Natural killer cell treated with Interleukin-12 subunit alpha and Interleukin-12 subunit beta and Interleukin-15 and Interleukin-18, amount 100 ng/mL, for 72 hours (primary cell): ENCODE measurements at places on chromosomes 6 and 20. TPM values are rescaled to one million over a fixed set of nuclear protein-coding genes. Genes with fewer than 3 reads are reported as not detected.

- peak overlapping the region; percentile 68 for H3K4me3 ChIP-seq
- peaks cover 36% of the 10 kb centered on the region for H3K4me1 ChIP-seq
- H3K27me3 ChIP-seq, result no peaks in the 10 kb centered on the region
- DNase-seq, result no peak
These were observed 40.4 kb upstream of the DUSP22 start for GRCh38 chr6:251920-252319.

DNA sequence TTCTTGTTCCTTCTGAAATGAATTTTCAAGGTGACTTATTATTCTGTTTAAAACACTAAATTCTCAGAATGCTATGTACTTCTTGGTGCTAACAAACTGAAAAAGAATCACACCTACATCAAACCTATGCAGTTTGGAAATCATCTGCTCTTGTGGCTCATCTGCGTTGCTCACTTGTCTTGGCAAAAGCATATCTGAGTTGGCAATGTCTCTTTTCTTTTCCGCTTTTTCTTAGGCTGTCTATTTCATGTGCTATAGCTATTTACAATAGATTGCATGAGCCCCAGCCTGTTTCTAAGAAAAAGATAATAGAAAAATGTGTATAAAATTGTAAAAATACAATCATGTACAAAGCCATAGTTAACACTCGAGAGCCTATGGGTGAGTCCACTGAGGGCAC is 348.9 kb upstream of the AGPAT4 start:
- H3K27ac ChIP-seq, result no peak overlapping the region
- DNase-seq, result no peak
- H3K4me3 ChIP-seq, result no peak overlapping the region
- H3K4me1 ChIP-seq, result no peaks in the 10 kb centered on the region
- H3K36me3 ChIP-seq, result no peaks in the 10 kb centered on the region

GRCh38 chr20:62736407-62737071 is 27.9 kb downstream of the NTSR1 start:
- peaks cover 34% of the 10 kb centered on the region for H3K4me1 ChIP-seq
- peak; percentile 57 for DNase-seq
- H3K4me3 ChIP-seq, result no peak overlapping the region
- H3K27me3 ChIP-seq, result no peaks in the 10 kb centered on the region
- H3K36me3 ChIP-seq, result no peaks in the 10 kb centered on the region

GRCh38 chr6:137224799-137225198 is 5.6 kb upstream of the IFNGR1 start:
- H3K4me3 ChIP-seq, result peak overlapping the region; percentile 36
- H3K4me1 ChIP-seq, result peaks cover 54% of the 10 kb centered on the region
- H3K27ac ChIP-seq, result peak overlapping the region; percentile 6
- no peaks in the 10 kb centered on the region for H3K27me3 ChIP-seq

DNA sequence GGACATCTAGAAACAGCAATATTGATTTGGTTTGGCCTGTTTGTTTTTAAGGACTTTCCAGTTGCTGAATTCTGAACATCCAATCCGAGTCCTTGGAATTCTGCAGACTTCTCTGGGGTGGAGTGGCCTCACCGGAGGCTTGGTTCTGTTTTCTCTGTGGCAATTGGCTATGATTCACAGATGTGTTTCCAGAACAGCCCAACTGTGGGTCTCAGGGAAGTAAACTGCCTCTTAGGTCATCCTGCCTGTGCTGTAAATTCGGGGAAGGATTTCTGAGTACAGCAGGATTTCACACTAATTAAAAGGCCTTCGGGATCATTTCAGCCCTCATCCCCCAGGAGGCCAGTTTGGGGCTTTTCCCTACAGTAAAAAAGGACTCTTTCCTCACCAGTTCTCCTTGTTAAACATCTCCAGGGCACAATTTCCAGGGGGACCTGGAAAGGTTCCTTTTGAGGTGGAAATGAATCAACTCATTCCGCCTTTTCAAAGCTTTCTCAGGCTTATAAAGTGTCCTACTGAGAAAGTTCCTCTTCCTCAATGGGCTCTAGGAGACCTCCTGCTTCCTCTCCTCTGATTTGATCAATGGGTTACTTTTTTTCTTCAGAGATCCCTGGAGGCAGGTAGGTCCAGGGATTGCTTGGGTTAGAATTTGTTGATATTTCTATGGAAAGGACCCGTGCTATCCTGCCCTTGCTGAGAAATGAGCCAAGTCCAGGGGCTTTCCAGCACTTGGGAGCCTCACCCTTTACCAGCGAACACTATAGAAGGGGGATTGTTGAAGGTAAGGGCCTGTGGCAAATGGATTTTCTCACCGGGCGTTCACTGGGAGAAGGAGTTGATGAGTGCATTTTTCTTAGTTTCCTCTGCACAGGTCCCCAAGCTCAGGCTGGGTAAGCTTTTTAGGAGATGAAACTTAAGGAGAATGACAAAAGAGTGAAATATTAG is 114.6 kb downstream of the CLIC5 start:
- no peaks in the 10 kb centered on the region for H3K36me3 ChIP-seq
- H3K27ac ChIP-seq, result no peak overlapping the region
- no peak overlapping the region for H3K4me3 ChIP-seq
- H3K27me3 ChIP-seq, result no peaks in the 10 kb centered on the region

GRCh38 chr6:105014448-105014847 is 57.5 kb downstream of the LIN28B start:
- no peak overlapping the region for H3K4me3 ChIP-seq
- H3K4me1 ChIP-seq, result no peaks in the 10 kb centered on the region
- H3K27me3 ChIP-seq, result peaks cover 7% of the 10 kb centered on the region
- H3K27ac ChIP-seq, result no peak overlapping the region
- no peaks in the 10 kb centered on the region for H3K36me3 ChIP-seq
- no peak for DNase-seq

GRCh38 chr20:17878912-17879602 is 89.5 kb downstream of the SNX5 start:
- H3K4me3 ChIP-seq, result no peak overlapping the region
- no peaks in the 10 kb centered on the region for H3K4me1 ChIP-seq
- no peak for DNase-seq
- no peaks in the 10 kb centered on the region for H3K36me3 ChIP-seq
- H3K27ac ChIP-seq, result no peak overlapping the region
- H3K27me3 ChIP-seq, result peaks cover 15% of the 10 kb centered on the region

- peak overlapping the region; percentile 84 for H3K27ac ChIP-seq
- peaks cover 7% of the 10 kb centered on the region for H3K4me1 ChIP-seq
- H3K4me3 ChIP-seq, result no peak overlapping the region
- no peak for DNase-seq
These were observed 206.0 kb upstream of the PREP start for GRCh38 chr6:105608711-105609374.

DNA sequence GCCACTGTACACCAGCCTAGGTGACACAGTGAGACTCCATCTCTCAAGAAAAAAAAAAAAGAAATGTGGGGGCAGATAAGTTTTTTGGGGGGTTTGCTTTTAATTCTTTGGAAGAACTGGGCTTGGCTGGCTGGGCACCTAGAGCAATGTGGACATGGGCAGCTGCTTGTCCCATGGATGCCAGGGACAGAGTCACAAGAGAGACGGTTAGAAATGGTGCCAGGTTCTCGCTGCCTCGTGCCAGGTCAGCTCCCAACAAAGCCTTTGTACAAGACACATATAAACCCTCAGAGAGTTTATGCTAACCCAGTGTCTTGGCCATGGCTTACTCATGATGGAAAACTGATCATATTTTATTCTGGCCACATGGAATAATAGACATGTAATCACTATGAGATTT is 76.2 kb upstream of the ESR1 start:
- peaks cover 3% of the 10 kb centered on the region for H3K27me3 ChIP-seq
- peaks cover 4% of the 10 kb centered on the region for H3K36me3 ChIP-seq
- H3K27ac ChIP-seq, result no peak overlapping the region
- H3K4me1 ChIP-seq, result peaks cover 5% of the 10 kb centered on the region

- H3K4me1 ChIP-seq, result no peaks in the 10 kb centered on the region
- H3K27me3 ChIP-seq, result peaks cover 72% of the 10 kb centered on the region
- no peak overlapping the region for H3K4me3 ChIP-seq
These were observed 296.7 kb downstream of the TFAP2C start for GRCh38 chr20:56925831-56926170.

DNA sequence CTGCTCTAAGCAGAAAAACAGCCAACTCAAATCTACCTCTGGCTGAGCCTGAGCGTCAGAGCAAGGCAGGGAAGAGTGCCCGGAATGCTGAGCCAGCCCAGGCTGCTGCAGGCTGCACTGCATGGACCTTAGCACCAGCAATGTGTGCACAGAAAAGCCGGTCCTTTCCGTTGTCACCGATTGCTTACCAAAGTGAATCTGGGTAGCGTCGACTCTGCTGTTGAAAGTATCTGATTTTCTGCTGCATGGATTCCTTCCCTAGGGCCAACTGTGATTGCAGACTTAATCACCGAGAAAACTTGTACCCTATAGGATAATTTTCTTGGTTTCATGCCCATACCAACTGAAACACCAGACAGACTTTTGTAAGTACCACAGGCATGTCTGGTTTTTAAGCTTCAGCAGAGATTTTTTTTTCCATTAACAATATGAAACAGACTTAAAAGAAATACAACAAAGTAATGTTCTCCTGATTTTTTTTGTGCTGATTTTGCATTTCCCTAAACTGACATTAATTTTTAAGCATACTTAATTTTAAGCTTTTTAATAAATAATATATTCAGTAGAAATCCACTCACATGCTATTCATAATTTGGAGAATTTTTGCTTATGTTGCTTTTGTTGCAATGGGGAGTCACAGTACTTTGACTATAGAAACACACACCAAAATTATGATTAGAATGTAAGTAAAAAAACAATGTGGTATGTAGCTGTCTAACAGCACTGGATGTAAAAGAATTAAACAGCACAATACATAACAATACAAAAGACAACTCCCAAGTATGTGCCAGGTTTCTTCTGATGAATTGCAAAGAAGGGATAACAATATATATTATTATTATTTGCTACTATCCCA is 218.0 kb downstream of the THBS2 start:
- H3K4me3 ChIP-seq, result no peak overlapping the region
- no peaks in the 10 kb centered on the region for H3K27me3 ChIP-seq
- no peak overlapping the region for H3K27ac ChIP-seq
- no peak for DNase-seq

DNA sequence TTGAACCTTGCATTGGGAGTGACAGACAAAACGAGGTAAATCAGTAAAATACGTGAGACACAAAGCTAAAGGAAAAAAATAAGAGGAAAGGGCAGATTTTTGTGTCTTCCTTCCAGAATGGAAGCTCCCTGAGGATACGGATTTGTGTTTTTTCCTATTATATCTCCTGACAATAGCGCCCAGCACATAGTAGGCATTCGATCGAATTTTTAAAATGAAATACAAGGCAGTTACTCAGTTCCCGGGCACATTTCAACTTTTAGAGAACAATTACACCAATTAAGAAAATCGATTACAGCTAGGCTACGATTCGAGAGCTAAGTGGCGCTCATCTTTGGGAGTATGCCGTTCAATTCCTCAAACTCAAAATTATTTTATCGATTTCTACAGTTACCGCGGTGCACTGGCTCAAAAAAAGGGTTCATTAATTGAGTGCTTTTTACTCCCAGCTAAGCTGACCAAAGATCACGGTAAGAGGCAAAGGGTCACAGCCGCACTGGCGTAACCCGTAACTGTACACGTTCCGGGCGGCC is 443 bp downstream of the RMND1 start:
- peaks cover 33% of the 10 kb centered on the region for H3K4me1 ChIP-seq
- peak overlapping the region; percentile 79 for H3K27ac ChIP-seq
- no peaks in the 10 kb centered on the region for H3K27me3 ChIP-seq
- H3K4me3 ChIP-seq, result peak overlapping the region; percentile 91

DNA sequence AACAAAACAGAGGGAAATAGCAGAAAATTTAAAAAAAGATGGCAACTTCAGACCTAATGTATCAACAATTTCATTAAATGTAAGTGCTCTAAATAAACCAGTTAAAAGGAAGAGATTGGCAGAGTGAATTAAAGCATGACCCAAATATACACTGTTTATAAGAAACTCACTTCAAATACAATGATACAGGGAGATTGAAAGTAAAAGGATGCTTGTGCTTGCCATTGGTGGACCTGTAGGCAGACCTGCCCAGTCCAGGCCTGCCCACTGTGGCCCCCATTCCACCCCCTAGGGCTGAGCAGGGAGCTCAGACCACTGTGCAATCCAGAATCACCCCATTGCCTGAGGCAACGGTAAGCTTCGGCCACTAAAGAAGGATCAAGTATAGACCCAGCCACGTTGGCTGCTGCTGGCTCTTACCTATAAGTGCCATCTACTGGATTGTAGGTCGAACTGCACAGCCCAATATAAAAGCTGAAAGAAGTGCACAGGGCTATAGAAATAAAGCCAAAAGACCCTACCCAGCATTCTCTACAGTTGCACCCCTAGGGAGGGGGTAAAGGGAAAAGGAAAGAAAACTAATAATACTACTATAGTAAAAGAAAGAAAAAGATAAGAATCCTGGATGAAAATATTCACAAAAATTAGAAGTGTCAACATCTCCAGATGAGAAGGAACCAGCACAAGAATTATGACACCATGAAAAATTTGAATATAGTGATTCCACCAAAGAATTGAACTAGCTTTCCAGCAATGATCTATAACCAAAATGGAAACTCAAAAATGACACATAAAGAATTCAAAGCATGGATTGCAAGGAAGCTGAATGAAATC is 36.1 kb downstream of the PSMB1 start:
- H3K27me3 ChIP-seq, result peaks cover 36% of the 10 kb centered on the region
- no peak overlapping the region for H3K27ac ChIP-seq
- H3K4me1 ChIP-seq, result peaks cover 10% of the 10 kb centered on the region
- H3K36me3 ChIP-seq, result peaks cover 5% of the 10 kb centered on the region
- H3K4me3 ChIP-seq, result no peak overlapping the region

DNA sequence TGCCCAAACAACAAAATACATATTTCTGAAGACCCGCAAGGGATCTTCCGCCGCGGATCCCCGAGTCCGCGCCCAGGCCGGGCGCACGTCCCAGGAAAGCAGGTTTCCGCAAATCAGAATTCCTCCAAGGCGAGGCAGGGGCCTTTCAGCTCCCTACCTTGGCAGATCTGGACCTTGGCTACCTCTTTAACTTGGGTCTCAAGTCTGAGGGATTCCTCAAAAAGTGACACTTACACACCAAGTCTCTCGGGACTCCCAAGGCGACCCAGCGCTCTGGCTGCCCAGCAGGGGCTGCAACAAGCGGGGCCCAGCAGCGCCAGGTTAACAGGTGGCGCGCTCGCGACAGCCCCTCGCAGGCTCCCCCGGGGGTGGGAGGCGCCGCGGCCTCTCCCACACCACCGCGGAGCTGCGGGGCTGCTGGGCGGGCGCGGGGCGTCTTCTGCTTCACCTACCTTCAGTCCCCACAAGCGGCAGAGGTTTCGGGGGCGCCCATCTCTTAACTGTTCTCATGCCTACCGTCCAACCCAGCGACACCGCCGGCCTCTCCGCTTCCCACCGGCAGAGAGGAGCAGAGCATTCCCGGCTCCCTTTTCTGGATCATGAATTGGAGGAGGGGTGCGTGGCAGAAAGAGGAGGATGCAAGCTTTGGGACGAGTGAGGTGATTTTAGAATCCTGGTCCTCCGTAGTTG is 414 bp downstream of the SIM1 start:
- no peak overlapping the region for H3K27ac ChIP-seq
- peaks cover 48% of the 10 kb centered on the region for H3K27me3 ChIP-seq
- peaks cover 23% of the 10 kb centered on the region for H3K36me3 ChIP-seq
- H3K4me1 ChIP-seq, result peaks cover 19% of the 10 kb centered on the region
- H3K4me3 ChIP-seq, result no peak overlapping the region

MOG gene
- total RNA-seq, result not detected

ELOVL4 gene
- total RNA-seq, result 3.9 TPM

PCK1 gene
- total RNA-seq, result not detected

RBM24 gene
- total RNA-seq, result not detected

ANKRD66 gene
- not detected for total RNA-seq

BFSP1 gene
- 0.14 TPM for total RNA-seq

CPNE1 gene
- total RNA-seq, result 266 TPM

SLC13A3 gene
- total RNA-seq, result 0.47 TPM

ZNF512B gene
- total RNA-seq, result 9.6 TPM

PCSK2 gene
- not detected for total RNA-seq
